ENCODE measurements at places on chromosomes 13 and 19. TPM values are rescaled to one million over a fixed set of nuclear protein-coding genes. Genes with fewer than 3 reads are reported as not detected.

GRCh38 chr19:18254546-18255503, 19.4 kb downstream of the IQCN start:
- H3K27ac ChIP-seq, result no peak overlapping the region
- DNase-seq, result no peak
- no peaks in the 10 kb centered on the region for H3K4me1 ChIP-seq
- peaks cover 4% of the 10 kb centered on the region for H3K36me3 ChIP-seq

The CKM gene
- not detected for total RNA-seq

The GIPC3 gene
- total RNA-seq, result 5.0 TPM

The CACNA1A gene
- 3.6 TPM for total RNA-seq

DNA sequence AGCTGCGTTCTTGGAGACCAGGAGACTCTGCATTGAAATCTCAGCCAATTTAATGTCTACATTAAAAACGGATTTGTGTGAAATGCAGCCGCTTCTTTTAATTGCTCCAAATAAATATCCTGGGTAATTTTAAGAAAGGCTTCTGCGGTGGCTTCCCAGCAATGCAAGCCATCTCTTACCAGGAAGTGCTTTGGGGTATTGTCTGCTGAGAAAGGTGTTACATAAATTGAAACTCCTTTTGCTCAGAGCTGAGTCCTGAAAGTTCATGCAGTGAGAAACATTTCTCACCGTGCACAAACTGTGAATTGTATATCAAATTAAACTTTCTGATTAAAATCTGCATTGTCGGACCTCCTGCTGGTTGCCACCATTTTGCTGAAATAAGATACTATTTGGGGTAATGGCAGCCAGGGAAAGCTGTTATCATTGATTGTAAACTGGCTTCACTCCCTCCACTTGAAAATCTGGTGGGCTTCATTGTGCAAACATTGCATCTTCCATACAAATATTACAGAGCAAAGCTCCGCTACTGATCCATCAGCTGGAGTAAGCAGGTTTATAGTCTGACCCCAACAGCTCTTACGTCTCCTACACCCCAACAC, 59.5 kb downstream of the ZIC5 start:
- H3K27me3 ChIP-seq, result peaks cover 4% of the 10 kb centered on the region
- no peak for DNase-seq
- no peak overlapping the region for H3K27ac ChIP-seq

The ZSCAN18 gene
- 58.6 TPM for total RNA-seq

The KXD1 gene
- total RNA-seq, result 92.4 TPM
